Activated CD4-positive, CD25-positive, alpha-beta regulatory T cell treated with anti-CD3 and anti-CD28 coated beads, Interleukin-2, amount 50 U/mL, for 24 hours (primary cell): ENCODE measurements at places on chromosomes 12 and 14.

GRCh38 chr12:979349-979748 lies 11.7 kb upstream of the ERC1 start:
- no peak for ATAC-seq

DNA sequence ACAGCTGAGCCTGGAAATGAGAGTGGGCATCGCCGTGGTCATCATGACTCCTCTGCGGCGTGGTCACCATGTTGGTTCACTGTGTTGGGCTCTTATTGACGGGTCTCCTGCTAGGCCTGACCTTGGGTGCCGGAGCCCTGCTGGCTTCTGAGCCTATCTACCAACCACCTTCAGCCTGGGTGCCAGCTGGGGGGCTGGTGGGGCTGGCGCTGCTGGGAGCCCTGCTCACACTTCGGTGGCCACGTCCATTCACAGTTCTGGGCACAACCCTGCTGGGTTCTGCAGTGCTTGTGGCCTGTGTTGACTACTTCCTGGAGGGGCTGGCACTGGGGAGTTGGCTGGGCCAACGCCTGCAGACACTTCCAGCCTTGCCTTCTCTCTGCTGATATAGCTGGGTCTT lies 3.7 kb upstream of the DNAJC14 start:
- no peak for ATAC-seq

DNA sequence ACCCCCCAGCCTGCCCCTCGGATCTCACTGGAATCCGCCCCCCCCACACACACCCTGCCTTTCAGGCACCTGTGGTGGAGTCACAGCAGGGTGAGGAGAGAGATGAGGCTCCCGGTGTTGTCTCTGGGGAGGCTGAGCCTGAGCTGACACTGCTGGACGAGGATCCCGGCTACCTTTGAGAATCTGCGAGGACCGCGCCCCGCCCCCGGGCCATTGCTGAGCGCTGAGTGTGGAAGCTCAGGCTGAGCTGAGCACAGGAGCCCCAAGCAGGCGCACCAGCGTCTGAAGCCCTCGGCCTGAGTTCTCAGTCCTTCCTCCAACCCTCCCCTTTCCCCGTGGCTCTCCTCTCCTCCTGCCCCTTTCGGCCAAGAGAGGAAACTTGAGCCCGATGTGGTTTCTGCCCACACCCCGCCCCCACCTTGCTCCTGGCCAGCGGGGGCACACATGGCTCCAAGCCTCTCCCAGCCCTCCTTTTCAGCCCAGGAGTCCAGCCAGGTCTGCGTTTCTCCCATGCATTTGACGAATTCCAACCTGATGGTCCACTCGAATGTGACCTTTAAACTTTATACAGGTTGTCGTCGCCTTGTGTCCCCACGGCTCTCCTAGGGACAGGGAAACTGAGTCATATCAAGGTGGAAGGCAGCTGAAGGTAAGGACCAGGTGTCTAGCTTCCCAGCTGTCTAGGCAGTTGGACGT lies at the start of gene NFE2:
TSS of gene NFE2 (minus strand) at position 284 of the 696 bp plus-strand sequence. CDS start 5,767 bp downstream, outside the sequence.
- ATAC-seq = peak; percentile 57

DNA sequence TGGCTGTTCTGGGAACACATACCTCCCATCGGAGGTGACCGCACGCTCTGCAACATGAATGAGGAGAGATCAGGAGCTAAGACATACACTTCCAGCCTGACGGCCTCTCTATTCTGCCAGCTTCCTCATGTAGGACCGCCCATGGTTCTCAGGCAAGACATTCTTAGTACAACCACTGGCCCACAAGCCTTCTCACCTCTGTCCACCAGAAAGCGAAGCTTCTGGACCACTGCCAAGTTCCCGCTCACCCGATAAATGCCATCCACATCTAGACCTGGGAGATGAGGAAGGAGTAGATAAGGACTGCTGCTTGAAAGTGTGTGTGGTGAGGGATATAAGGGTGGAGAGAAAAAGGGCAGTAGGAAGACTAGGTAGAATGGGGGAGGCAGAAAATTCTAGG lies 5.2 kb downstream of the ARHGAP9 start:
- ATAC-seq = no peak

DNA sequence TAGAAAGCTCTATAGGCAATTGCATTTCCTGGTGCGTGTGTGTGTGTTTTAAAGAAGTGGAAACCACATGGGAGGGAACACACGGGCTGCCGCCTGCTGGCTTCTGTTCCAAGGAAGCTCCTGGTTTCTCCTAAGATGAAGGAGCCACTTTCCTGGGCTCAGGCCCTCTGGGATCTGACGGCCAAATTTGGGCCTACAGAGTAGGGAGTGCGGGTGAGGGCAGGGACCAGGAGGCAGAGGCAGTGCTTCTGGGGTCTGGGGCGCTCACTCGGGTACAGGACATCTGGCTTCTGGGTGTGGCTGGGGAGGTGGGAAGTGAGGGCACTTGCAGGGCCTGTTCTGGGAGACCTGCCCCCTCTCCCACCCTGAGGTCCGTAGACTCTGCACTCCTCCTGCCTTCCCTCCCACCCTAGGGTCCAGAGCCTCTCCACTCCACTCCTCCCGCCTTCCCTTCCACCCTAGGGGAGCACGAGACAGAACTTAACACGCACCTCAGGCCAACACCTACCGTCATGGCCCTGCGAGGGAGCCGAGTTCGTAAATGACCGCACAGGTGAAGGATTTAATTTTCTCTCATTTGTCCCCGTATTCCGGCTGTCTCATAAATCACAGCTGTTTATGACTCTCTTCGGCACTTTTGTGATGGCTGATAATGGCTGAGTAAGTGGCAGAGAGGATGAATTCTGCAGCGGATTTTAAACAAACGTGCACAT lies 127.7 kb downstream of the KIF26A start:
- no peak for ATAC-seq

- ATAC-seq = no peak
Observed at GRCh38 chr14:39217214-39217879, 16.4 kb upstream of the MIA2 start.

- no peak for ATAC-seq
Observed at GRCh38 chr14:79466938-79467527, 744.3 kb downstream of the DIO2 start.

- ATAC-seq = peak; percentile 50
Observed at GRCh38 chr14:68795597-68796417, 2.9 kb upstream of the ZFP36L1 start.

- ATAC-seq = peak; percentile 4
Observed at GRCh38 chr12:54417712-54418440, 1.2 kb downstream of the ITGA5 start.

DNA sequence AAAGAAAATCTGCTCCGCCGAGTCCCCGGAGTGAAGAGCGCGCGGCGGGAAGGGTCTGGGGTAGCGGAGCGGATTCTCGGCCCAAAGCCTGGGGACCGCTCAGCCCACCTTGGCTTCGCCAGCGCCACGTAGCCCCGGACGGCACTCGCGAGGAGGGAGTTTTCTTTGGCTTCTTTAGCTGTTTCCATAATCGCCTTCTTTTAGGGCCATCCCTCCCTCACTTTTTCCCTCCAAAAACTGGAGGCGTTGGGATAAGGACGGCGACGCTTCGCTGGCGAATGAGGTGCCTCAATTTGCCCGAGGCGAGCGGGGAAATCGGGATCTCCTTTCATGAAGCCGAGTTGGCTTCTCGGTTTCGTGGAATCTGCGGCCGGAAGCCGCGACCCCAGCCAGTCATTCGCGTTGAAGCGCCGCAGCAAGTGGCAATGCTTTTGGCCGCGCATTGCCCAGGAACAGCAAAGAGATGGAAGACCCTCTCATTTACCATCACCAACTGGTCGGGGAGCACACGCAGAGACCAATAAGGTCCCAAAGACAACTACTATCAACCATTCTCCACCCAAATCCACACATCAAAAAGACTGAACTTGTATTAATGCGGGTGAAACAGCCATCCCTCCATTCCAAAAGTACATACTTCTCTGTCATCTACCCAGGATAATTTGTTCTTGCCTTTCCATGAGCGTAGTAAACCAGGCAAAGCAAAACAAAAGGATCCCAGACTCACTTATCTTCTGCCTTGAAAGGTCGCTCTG lies 8.4 kb upstream of the SIX1 start:
- no peak for ATAC-seq

DNA sequence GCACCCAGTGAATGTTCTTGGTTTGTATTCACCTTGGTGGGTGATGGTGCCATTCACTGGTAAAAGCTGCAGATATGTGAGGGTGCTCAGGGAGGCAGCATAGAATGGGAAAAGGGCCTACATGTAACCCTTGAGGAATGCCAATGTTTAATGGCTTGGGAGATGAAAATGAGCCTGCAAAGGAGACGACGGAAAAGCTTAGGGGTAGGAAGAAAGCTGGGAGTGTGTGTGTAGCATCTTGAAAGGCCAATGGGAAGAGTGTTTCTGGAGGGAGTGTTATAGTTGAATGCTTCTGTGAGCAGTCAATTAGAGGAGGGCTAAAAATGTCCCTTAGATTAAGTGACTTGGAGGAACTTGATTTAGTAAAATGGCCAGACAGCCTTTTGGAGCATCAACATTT lies 24.9 kb downstream of the PPM1A start:
- ATAC-seq = no peak

DNA sequence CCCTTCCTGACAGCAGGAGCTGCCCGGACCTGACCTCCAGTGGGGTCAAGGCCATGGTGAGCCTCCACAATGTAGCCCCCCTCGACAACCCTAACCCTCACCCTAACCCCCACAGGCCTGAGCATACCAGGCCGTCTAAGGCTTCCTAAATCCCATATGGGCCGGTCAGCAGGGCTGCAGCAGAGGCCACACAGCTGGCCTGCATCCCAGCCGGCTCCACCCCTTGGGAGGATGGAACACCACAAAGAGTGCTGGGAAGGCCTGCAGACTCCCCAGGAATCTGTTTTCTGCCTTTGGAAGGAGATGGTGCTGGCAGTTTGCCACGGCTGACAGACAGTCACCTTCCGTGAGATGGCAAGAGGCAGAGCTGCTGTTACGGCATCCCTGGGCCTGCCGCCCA lies 2.8 kb downstream of the TMEM179 start:
- ATAC-seq = no peak

- ATAC-seq = no peak
Observed at GRCh38 chr12:54572881-54573280, 15.6 kb downstream of the PPP1R1A start.

GRCh38 chr12:45674181-45674977 lies 55.1 kb upstream of the ARID2 start:
- no peak for ATAC-seq

GRCh38 chr12:130298322-130299021 lies 39.2 kb upstream of the PIWIL1 start:
- no peak for ATAC-seq

DNA sequence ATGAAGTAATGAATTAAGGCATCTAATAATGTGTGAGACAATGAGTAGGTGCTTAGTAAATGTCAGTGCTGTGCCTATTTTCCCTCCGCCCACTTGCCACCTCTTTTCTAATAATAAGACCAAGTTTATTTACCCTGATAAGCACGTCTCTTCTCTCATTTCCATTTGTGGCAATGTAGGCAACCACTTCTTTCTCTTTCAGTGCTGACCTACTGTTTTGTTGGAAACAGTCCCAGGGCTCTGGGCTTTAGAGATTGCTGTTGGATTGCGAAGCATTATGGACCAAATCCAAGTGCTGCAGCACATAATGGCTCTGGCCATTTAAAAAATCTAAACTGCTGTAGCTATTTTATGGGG lies 141.3 kb upstream of the PLEKHG7 start:
- ATAC-seq = no peak

DNA sequence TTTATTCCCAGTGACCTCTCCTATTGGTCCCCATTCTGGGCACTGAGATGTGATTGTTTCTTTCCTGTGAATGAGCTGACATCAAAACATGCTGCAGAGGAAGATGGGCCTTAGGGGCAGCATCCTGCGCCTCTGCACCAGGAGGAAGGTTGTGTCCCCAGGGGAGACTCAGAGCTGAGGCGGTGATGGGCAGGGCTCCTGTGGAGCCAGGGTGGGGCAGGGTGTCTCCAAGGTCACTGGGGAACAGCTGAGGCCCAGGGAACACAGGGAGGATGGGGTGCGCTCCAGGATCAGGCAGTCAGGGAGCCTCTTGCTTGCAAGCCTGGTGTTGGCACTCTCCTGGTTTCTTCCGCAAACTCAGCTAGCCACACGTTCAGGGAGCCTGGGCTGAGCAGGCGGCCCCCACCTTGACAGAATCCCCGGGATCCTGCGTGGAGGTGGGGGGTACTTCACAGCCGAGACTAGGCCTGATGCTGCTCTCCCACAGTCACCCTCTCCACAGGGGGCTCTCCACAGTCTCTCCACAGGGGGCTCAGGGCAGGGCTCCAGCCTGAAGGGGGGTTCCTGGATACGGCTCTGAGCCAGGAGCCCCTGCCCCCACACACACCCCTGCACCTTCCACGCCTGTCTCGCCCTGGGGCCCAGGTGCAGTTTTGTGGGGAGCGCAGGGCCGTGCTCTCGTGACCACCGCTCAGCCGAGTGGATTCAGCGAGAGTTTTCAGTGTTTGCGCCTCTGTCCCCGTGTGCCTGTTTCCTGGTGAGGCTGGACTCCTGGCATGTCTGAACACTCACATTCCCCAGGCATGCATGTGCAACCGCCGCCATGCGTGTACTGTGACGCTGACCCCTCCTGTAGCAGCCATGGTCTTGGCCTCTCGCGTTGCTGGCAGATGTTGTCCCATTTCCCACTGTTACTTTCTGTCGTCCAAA lies 264.7 kb downstream of the SEC23A start:
- no peak for ATAC-seq
